Kidney (tissue), 22 donors: ENCODE measurements at places on chromosomes 4 and X. TPM values are rescaled to one million over a fixed set of nuclear protein-coding genes. Genes with fewer than 3 reads are reported as not detected.

DNA sequence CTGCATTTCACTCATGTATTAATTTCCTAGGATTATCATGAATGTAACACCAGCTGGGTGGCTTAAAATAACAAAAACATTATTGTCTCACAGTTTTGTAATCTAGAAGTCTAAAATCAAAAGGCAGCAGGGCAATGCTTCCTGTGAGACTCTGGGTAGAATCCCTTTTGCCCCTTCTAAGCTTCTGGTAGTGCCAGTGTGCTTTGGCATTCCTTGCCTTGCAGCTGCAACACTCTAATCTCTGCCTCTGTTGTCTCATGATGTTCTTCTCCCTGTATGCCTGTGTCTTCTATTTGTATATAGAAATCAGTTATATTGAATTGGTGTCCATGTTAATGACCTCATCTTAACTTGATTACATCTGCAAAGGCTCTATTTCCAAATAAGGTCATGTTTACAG lies 1117.3 kb downstream of the PCDH18 start:
- no peak for DNase-seq

- no peak for DNase-seq
Measured at GRCh38 chr4:148998719-148999118, 556.5 kb upstream of the NR3C2 start.

GRCh38 chr4:54101190-54102041 lies 1.5 kb downstream of the GSX2 start:
- DNase-seq = no peak

DNA sequence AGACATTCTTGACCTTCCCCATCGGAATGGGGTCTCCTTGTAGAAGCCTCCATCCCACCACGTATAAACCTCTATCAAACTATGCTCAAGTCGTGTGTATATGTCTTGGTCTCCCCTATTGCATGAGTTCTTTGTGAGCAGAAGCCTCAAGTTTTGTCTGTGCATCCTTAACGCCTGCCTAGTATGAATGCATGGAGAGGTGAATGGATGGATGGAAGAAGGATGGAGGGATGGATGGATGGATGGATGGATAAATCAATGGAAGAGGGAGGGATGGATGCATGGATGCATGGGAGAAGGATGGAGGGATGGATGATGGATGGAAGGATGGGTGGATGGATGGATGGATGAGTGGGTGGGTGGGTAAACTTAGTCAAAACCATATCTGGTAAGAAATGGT lies 17.0 kb upstream of the CCKAR start:
- no peak for DNase-seq

- DNase-seq = no peak
Measured at GRCh38 chr4:138398322-138398721, 156.2 kb upstream of the SLC7A11 start.

DNA sequence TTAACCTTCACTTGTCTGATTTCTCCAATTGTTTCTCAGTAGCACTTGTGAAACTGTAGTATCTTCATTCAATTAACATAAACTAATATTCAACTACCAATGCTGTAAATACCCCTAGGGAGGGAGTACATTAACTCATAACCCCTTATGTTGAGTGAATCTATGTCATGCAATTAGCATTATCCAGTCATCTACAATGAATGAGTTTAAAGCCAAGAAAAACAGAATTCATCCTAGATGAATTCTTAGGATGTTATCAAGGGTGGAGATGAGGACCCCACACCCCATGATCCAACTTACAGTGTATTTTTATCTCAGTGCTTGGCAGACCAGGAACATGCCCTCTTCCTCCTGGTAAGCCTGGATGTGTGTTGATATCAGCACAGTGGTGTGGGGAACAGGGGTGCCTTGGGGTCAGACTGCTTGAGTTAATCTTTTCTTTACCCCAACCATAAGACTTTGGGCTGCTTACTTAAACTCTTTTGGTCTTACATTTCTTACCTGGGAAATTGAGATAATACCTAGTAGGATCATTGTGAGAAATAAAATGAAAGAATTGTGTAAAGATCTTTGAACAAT lies 62.1 kb upstream of the SCOC start:
- DNase-seq = no peak

Gene PPP2R2C
- polyA plus RNA-seq = 0.39 TPM

Gene NALF2
- 1.9 TPM for polyA plus RNA-seq

GRCh38 chrX:23631136-23631535 lies 36.2 kb upstream of the PRDX4 start:
- no peak for DNase-seq

Gene SRPX2
- 4.5 TPM for polyA plus RNA-seq

- DNase-seq = no peak
Measured at GRCh38 chr4:145352438-145353145, 129.1 kb upstream of the SMAD1 start.

Gene RAB40AL
- not detected for polyA plus RNA-seq

- DNase-seq = no peak
Measured at GRCh38 chrX:24928114-24928513, 87.7 kb downstream of the ARX start.

DNA sequence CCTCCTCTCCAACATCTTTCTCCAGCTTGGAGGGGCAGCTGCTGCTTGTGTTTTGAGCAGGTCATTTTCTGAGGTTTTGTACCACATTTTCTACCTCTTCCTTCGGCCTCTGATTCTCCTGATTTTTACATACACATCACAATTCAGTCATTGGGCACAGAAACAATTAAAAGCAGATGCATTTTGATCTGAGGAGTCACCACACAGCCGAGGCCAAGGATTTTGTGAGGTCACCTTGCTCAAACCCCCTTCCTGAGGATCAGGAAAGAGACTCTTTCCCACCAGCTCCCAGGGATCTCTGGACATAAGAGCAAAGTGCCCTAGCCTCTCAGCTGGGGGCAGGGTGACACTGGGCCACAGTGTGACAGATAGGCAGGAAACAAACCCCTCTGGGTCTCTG lies 5.4 kb upstream of the FATE1 start:
- no peak for DNase-seq

- no peak for DNase-seq
Measured at GRCh38 chr4:38804654-38805295, at the start of gene TLR1. TLR1 (minus strand) TSS chr4:38804791; CDS start chr4:38798831, 5,960 bp downstream.

Gene TSPAN7
- polyA plus RNA-seq = 98.3 TPM

Gene OTC
- not detected for polyA plus RNA-seq

DNA sequence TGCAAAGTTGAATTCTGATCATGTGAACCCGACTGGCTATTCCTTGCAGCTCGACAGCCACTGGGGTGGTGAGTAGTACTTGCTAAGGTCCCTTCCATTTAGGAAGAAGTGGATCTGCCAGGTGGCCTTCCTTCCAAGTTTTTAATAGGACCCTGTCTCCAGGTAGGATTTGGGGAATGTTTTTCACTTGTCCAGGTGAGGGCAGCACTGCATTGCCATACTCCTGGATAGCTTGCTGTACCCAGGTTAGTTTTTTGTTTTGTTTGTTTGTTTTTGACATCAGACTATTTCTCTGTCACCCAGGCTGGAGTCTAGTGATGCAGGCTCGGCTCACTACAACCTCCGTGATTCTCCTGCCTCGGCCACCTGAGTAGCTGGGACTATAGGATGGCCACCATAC lies 29.8 kb downstream of the SAGE1 start:
- no peak for DNase-seq

- DNase-seq = no peak
Measured at GRCh38 chr4:76055016-76055415, 19.1 kb upstream of the CXCL11 start.

DNA sequence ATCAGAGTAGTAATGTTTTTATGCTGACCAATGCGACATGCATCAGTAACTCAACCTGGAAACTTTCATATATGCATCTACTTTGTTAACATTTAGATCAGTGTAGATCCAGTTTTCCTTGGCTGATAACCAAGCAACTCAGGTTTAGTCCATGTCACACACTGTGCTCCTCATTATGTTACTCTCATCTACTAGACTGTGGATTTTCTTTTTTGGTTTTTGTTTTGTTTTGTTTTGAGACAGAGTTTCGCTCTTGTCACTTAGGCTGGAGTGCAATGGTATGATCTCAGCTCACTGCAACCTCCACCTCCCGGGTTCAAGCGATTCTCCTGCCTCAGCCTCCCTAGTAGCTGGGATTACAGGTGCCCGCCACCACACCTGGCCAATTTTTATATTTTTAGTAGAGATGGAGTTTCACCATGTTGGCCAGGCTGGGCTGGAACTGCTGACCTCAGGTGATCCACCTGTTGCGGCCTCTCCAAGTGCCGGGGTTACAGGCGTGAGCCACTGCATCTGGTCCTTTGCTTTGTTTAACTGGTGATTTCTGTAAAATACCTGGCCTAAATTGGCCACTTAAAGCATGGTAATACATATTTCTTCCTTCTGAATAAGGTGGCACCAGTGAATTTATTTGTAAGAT lies 48.6 kb downstream of the SMARCAD1 start:
- no peak for DNase-seq

Gene KCND1
- polyA plus RNA-seq = 0.92 TPM

DNA sequence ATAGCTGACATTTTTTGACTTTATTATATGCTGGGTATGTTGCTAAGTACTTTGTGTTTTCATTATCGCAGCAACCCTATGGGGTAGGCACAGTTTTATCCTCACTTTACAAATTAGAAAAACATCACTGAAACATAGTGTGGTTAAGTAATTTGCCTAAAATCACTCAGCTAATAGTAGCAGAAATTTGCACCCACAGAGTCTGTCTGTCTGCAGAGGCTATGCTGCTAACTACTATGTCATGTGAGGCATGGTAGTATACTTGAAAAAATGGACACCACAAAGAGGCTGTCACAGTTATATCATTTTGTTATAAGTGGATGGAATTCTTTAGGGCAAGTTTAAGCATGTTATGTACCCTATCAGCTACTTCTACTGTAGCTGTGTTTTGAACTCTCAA lies 69.0 kb downstream of the STAG2 start:
- no peak for DNase-seq

Gene PASD1
- polyA plus RNA-seq = not detected

DNA sequence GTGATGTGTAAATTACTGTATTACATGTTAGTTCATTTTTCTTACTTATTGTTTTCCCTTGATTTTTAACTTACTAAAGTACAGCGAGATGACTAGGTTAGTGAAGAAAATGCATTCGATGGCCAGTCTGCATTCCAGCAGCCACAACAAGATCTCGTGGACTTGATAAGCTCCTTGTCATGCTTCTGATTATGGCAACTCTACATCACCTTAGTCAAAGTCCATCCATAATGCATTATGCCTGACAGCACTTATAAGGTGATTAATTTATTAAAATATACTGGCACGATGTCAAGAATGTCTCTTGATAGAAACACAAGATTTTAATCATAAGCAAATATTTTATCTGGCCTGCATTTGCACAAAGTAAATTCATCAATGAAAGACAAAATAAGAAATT lies 109.9 kb upstream of the NAP1L5 start:
- DNase-seq = no peak

DNA sequence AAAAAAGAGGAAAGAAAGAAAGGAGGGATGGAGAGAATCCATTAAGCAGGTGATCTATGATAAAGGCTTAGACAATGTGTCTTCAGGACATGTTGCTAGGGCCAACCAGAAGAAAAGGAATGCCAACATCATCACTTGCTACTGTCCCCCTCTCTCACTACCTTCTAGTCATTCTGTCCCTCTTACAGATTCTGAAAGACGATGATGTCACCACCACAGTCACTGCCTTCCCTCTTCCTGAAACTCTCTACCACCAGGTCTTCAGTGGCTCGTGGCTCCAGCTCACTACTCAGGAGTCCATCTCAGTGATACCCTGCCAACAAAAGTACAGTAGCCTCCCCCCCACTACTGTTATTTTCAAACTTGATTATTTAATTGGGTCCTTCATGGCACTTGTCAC lies 64.0 kb downstream of the KCNIP4 start:
- no peak for DNase-seq

- DNase-seq = no peak
Measured at GRCh38 chrX:21559417-21559816, 98.7 kb downstream of the KLHL34 start.

Gene NXF2
- polyA plus RNA-seq = not detected

Gene MAGEB2
- polyA plus RNA-seq = not detected

DNA sequence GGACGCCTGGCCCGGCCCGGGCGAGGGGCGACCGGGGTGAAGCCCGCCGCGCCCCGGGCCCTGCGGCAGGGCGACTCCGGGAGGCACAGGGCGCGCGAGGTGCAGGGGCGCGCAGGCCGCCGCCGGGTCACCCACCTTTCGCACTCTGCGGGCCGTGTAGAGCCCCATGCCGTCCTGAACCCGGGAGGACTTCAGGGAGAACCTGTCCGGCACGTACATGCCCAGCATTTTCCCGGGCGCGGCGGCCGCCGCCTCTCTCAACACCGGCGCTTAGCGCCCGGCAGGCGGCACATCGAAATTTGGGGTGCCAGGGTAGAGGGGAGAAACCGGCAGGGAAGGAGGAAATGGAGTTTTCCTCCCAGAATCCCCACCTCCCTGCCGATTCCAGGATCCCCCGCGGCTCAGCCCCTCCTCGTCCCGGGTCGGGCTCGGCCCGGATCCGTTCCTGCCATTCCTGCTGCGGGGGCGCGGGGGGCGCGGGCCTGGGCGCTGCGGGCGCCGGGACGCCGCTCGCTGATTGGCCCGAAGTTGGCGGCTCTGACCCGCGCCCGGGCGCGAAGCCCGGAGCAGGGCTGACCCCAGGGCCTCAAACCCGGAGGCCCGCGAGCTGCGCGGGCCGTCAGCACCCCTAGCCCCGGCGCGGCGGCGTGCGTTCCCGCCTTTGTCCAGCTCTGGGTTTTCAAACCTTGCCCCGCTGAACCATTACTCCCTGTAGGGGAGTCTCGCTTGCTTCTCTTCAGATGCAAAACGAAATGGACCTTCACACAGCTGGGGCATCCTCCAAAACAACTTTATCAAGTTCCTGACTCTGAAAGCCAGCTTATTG lies at the start of gene PRDM5:
PRDM5 (minus strand) TSS at position 346 of the 826 bp plus-strand sequence; CDS start at position 228, 118 bp downstream.
- DNase-seq = peak; percentile 79

GRCh38 chr4:87087015-87087414 lies 133.4 kb downstream of the KLHL8 start:
- no peak for DNase-seq

Gene AFM
- 30.8 TPM for polyA plus RNA-seq

DNA sequence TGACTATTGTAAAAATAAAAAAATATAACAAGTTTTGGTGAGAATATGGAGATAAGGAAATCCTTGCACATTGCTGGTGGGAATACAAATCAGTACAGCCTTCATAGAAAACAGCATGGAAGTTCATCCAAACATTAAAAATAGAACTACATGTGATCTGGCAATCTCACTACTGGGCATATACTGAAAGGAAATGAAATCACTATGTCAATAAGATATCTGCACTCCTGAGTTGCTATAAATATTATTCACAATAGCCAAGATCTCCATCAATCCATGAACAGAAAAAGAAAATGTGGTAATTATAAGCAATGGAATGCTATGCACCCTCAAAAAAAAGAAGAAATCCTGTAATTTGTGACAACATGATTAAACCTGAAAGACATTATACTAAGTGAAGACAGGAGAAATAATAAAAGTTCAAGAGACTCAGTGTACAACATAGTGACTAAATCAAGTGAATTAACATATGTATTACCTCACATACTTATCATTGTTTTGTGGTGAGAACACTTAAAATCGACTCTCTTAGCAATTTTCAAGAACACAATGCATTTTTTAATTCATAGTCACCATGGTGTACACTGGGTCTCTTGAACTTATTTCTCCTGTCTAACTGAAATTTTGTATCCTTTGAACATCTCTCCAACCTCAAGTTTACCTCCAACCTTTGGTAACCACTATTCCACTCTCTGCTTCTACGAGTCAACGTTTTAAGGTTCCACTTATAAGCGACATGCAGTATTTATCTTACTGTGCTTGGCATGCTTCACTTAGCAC lies 1703.7 kb upstream of the AGA start:
- DNase-seq = no peak

Gene STAP1
- polyA plus RNA-seq = 17.9 TPM

GRCh38 chrX:80578517-80579105 lies 158.4 kb downstream of the TENT5D start:
- DNase-seq = no peak

- no peak for DNase-seq
Measured at GRCh38 chr4:39394706-39395105, 12.0 kb upstream of the KLB start.

GRCh38 chr4:169102026-169102425 lies 92.0 kb upstream of the CBR4 start:
- no peak for DNase-seq
